ENCODE measurements at places on chromosomes 7 and 10. TPM values are rescaled to one million over a fixed set of nuclear protein-coding genes. Genes with fewer than 3 reads are reported as not detected.

DNA sequence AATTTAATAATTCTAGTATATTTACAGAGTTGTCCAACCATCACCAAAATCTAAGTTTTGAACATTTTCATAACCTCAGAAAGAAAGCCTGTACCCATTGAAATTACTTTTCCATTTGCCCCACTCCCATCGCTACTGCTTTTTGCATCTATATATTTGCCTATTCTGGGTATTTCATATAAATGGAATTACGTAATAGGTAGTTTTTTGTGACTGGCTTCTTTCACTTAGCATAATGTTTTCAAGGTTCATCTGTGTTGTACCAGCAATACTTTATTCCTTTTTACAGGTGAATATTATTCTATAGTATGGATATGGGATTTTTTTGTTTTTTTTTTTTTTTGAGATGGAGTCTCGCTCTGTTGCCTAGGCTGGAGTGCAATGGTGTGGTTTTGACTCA is 22.6 kb downstream of the KIF11 start:
- no peak for DNase-seq

DNA sequence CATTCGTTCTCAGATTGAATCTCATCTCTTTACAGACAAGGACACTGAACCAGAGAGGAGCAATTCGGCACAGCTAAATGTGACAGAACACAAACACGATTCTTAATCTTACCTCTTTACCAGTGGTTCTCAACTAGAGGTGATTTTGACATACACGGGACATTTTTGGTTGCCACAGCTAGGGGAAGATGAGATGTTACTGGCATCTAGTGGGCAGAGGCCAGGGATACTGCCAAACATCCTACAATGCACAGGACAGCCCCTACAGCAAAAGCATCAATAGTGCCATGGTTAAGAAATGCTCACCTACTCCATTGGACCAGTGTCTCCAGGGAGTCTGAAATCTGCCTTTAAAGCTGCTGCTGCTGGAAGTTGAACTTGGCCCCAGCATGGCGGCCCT is 27.3 kb downstream of the PDE1C start:
- DNase-seq: no peak

DNA sequence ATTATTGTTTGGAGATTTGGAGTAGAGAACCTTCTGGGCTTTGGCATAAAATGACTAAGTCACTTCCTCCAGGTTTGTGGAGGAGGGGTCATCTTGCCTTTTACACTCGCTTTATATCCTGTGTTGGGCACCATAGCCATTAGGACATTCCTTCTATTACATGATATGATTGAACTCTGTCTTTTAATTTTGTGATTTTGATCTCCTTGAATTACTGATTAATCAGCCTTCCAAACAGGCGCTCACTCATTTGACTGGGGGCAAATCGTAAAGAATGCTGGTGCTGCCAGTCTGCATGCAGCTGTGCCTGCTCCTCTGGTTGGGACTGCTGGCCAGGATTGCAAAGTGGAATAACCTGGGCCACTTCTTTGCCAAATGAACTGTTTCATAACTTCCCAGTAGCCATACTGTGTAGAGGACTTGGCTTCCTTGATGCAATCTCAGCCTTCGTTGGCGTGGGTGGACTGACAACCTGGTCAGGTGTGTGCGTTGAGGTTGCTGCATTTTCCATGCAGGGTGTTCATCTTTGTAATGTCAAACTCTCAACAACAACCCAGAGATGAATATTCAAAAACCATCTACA is 65.9 kb upstream of the RAB11FIP2 start:
- no peak for DNase-seq

Gene HMX3
- total RNA-seq: 2.6 TPM

Gene ZNF853
- total RNA-seq: 21.9 TPM

- DNase-seq: no peak
Observed at GRCh38 chr10:124660404-124661125, 83.6 kb downstream of the FAM53B start.
